Hippocampal formation (tissue), 2 donors: ENCODE measurements at places on chromosomes 7 and 10.

DNA sequence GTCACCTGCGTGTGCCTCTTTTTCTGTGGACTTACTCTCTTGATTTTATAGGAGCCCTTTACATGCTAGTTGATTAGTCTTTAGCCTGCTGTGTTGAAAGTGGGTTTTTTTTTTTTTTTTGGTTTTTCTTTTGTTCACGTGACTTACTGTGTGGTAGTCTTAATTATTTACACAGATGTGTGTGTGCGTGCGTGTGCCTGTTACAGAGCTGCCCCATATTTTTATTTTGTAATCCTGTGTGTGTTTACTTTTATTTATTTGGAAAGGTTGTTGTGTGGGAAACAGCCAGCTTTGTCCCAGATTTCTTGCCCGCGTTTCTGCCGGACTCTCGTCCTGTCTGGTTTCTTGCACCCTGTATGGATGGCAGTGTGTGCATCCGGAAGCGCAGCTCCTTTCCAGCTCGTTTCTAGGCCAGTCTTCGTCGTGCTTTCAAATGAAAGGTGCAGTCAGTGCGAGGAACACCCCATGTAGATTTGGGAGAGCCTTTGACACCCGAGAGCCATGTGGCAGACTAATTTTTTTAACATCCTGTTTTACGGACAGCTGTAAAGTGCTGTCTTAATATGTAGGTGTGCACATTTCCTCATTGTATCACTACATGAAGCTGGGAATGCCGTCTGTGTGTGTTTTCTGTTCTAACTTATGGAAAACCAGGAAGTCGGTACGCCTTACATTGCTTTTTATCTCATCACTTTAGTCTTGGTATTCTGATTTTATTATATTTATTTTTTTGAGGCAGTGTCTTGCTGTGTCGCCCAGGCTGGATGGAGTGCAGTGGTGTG is 55.6 kb downstream of the DNAJB6 start:
- DNase-seq: no peak

- no peak for DNase-seq
These were observed 37.1 kb upstream of the SRI start for GRCh38 chr7:88256906-88257305.

DNA sequence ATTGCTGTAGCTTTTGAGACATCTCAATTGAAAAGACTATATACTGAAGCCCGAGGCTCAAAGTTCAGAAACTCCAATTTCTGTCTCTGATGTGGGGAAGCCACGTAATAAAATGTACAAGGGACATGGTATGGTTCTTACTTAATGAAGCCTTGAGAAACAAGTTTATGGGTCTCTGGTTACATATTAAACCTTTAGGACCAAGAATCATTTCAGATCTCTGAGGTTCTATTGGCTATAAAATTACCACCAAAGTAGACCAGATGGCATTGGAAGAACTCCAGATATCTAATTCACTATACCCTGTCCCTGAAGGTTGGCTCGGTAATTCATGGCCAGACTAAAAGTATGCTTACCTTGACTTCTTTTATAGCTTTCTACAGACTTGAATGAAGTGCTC is 23.7 kb downstream of the STAMBPL1 start:
- no peak for DNase-seq

GRCh38 chr10:106436123-106436715 is 728.3 kb downstream of the SORCS1 start:
- no peak for DNase-seq

- no peak for DNase-seq
These were observed 83.5 kb upstream of the SLF2 start for GRCh38 chr10:100829097-100829870.

DNA sequence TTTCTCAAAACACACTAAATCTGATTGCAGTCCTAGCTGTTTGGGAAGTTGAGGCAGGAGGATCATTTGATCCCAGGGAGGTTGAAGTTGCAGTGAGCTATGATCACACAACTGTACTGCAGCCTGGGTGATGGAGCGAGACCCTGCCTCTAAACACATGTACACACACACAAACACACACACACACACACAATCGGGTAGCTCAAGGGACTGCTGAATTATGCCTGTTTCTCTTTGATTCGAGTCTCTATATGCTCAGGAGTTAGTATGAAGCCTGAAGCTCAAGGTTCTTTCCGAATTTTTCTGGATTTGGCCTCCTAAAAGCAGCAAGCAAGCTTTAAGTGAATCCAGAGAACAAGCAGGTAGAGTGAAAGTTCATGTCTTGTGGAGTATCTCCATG is 22.5 kb downstream of the PRTFDC1 start:
- no peak for DNase-seq

- DNase-seq: no peak
These were observed 27.7 kb downstream of the SHOC2 start for GRCh38 chr10:110947061-110947595.

GRCh38 chr7:35805876-35806275 is 5.0 kb downstream of the SEPTIN7 start:
- no peak for DNase-seq

DNA sequence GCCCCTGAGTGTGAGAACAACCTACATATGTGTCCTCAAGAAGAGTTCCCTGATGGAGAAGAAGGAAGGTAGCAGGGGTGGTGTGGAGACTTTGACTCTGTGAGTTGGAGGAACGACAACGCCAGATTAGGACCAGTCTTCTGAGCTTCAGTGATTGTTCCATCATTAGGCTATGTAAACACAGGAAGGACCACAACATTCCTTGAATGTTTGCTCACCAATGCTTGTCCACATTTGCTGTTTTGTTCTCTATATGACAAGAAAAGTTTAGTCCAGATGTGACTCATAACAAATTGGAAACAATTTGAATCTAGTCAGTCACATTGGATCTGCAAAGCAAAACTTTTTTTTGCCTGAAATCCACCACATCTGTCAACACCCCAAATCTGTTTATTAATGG is 62.7 kb downstream of the ENTPD1 start:
- no peak for DNase-seq

- DNase-seq: no peak
These were observed 111.7 kb upstream of the STEAP1B start for GRCh38 chr7:22611758-22612079.

DNA sequence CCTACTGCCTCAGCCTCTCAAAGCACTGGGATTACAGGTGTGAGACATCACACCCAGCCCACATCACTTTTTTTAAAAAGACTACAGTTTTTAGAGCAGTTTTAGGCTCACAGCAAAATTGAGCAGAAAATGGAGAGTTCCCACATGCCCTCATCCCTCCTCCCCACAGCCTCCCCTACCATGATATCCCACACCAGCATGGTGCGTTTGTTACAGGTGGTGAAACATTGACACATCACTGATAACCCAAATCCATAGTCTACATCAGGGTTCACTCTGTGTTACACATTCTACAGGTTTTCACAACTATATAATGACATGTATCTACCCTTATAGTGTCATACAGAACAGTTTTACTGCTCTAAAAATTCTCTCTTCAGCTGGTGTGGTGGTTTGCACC is 24.3 kb upstream of the TOMM7 start:
- no peak for DNase-seq

DNA sequence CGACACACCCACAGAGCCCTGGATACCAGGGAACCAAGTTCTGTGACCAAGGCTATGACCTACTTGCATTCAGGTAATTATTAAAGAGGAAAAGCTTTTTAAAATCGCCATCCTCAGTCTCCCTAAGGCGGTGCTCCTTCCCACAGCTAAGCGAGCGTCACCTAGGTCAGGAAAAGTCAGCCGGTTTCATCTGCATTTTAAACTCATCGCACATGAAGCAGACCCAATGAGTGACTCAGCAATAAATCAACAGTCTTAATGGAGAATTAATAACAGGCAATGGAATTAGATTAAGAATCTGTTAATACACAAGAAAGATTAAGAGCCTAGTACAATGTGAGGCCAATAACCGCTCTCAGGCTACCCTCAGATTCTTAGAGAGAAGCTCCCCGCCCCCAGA is 59.2 kb downstream of the HSPA12A start:
- DNase-seq: no peak
